ENCODE measurements at places on chromosomes 11 and 22. TPM values are rescaled to one million over a fixed set of nuclear protein-coding genes. Genes with fewer than 3 reads are reported as not detected.

The MYO18B gene
- total RNA-seq, result 0.25 TPM

The OR5M8 gene
- total RNA-seq, result not detected

The RIMBP3C gene
- total RNA-seq, result 0.22 TPM

- DNase-seq, result peak; percentile 66
These were observed 5.3 kb upstream of the OR52M1 start for GRCh38 chr11:4539603-4540219.

DNA sequence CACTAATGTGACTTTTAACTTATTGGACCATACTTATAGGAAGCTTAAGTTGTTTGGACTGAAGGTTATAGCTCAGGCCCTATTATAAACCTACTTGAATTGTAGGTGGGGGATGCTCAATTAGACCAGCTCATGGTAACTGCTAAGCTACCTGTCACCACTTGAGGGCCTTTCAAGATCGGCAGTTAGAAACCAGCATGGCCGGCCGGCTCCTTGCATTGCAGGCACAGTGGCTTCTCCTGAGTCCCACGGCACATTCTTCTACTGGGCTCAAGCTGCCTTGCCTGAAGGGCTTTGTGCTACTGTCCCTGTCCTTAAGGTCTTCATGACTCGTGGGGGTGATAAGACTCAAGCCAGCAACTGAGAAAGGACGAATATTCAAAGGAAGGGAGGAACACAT is 70.8 kb downstream of the TBC1D22A start:
- DNase-seq, result no peak

GRCh38 chr22:47411006-47411405 is 648.6 kb downstream of the TBC1D22A start:
- DNase-seq, result no peak

- DNase-seq, result no peak
These were observed 1228.6 kb downstream of the LRRC4C start for GRCh38 chr11:40230821-40231220.

GRCh38 chr22:36221799-36222751 is 17.3 kb downstream of the APOL2 start:
- peak; percentile 43 for DNase-seq

- DNase-seq, result no peak
These were observed 3.8 kb downstream of the CFAP300 start for GRCh38 chr11:102050927-102051575.

DNA sequence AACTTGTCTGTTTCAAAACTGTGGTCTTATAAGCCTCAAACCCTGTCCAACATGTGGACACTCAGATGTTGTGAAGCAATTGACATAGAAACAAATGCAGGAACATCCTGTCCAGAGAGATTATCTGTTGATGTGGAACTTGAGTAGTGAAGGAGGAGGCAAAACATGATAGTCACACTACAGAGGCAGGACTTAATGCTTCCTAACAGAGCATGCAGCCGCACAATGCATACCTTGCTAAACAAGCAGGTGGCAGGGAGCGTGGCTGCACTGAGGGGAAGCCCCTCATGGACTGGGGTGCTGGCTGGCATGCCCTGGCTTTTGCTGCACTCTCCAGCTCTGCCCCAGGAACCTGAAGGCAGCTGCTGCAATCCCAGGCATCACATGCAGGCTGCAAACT is 5.3 kb downstream of the C22orf39 start:
- DNase-seq, result no peak

- peak; percentile 13 for DNase-seq
These were observed 126.7 kb downstream of the CTTN start for GRCh38 chr11:70525006-70525405.

- DNase-seq, result peak; percentile 67
These were observed 19.3 kb upstream of the SHISAL1 start for GRCh38 chr22:44331881-44332714.

GRCh38 chr11:87804176-87804575 is 371.1 kb downstream of the RAB38 start:
- no peak for DNase-seq

DNA sequence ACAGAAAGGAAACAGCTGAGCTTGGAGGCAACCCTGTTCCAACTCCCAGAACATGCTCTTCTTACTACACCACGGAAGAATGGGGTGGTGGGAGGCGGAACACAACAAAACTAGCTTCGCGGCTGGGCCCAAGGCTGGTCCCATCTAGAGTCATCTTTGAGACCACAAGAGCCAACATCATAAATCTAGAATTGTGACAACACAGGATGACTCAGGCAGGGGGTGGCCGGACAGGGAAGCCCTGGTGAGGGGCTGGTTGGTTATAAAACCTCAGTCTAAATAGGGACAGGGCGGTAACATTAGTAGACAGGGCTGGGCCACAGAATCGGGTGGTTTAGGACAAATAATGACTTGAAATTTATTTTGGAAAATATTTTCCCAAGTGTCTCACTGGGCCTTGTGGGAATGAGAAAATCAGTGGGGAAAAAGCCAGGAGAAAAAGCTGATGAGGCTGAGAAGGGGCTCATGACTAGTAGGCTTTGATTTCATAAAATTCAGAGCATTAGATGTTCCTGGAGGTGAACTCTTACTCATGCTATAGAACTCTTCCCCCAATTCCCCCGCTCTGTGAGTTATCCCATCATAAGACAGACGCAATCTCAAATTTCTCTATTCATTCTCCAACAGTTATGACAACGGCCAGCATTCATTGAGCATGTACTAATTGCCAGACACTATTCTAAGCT is 151.8 kb upstream of the TIMP3 start:
- DNase-seq, result no peak

GRCh38 chr11:95337972-95338429 is 107.0 kb upstream of the SESN3 start:
- no peak for DNase-seq

- DNase-seq, result no peak
These were observed 225.0 kb downstream of the BLID start for GRCh38 chr11:121890946-121891515.

DNA sequence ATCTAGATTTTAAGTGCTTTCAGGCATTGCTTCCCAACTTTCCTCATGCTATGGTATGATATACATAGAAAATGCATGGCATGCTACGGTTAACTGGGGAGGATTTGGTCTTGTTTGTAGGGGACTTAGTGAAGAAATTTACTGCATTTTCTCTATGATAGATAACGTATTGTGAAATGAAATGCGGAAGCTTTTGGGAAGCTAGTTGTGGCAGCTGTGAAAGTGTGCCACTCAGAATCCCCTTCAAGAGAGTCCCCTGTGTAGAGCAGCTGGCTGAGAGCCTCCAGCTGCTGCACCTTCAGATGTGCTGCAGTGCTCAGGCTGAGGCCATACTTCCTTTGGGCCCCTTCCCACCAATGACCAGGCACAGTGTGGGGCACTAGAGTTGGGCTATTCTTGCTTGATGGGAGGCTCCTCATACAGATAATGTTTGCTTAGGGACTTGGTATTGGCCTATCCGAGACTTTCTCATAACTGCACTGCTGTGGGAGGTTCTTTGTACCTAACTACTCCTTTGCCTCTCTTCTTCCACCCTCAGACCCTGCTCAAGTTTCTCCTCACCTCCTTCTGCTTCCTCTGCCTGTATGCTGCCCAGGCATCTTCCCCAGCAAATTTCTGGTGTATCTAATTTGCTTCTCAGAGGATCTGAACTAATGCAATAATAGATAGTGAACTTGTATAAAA is 67.3 kb downstream of the HIPK3 start:
- DNase-seq, result no peak

- no peak for DNase-seq
These were observed 1309.7 kb downstream of the LRRC4C start for GRCh38 chr11:40149721-40150120.

DNA sequence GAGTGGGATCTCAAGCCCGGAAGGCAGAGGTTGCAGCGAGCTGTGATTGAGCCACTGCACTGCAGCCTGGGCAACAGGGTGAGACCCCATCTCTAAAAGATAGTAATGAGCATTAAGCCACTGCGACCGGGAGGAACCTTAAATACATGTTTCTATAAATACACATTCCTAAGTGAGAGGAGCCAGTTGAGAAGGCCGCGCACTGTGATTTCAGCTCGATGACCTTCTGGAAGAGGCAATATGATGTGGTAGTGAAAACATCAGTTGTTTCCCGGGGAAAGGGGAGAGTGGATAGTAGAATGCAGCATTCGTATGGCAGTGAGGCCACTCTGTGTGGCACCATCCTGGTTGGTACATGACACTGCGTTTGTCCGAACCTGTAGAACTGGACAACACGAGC is 18.0 kb downstream of the PTDSS2 start:
- DNase-seq, result no peak

Data from glutamatergic neuron (in vitro differentiated cells).